Uterus (tissue), 4 donors: ENCODE measurements at places on chromosomes 11 and 22. TPM values are rescaled to one million over a fixed set of nuclear protein-coding genes. Genes with fewer than 3 reads are reported as not detected.

COX8A gene
- total RNA-seq: 147 TPM

ACRV1 gene
- total RNA-seq: not detected

PGM2L1 gene
- 10.2 TPM for total RNA-seq

OR52A1 gene
- not detected for total RNA-seq

IL18 gene
- 1.8 TPM for total RNA-seq

CDC42BPG gene
- under 0.01 TPM for total RNA-seq

PKDREJ gene
- 0.14 TPM for total RNA-seq

KREMEN1 gene
- 10.3 TPM for total RNA-seq

SUSD2 gene
- total RNA-seq: 3.3 TPM

UBASH3B gene
- total RNA-seq: 0.26 TPM

OR52I2 gene
- not detected for total RNA-seq

FAM180B gene
- total RNA-seq: not detected

BTBD18 gene
- total RNA-seq: not detected

CRYBB3 gene
- not detected for total RNA-seq

CRYBB2 gene
- total RNA-seq: not detected
